A549 treated with dexamethasone at 1 μM for 4 hours (cell line): ENCODE measurements at places on chromosomes 3 and 15. TPM values are rescaled to one million over a fixed set of nuclear protein-coding genes. Genes with fewer than 3 reads are reported as not detected.

Gene PLA2G4B
- total RNA-seq = 0.87 to 2.1 TPM (median 1.7 TPM) in 5 replicates

Gene GOLGA6B
- 0.05 TPM in 1 of 5 replicates, not detected in the others for total RNA-seq

Gene FAM98B
- total RNA-seq = 8.8 to 13.8 TPM (median 10.9 TPM) in 5 replicates

Gene FMN1
- 0.33 to 0.54 TPM (median 0.38 TPM) in 5 replicates for total RNA-seq

Gene SLC6A11
- total RNA-seq = 0.08 to 0.28 TPM (median 0.13 TPM) in 5 replicates

Gene CELF6
- total RNA-seq = 0.11 to 0.21 TPM (median 0.15 TPM) in 4 of 5 replicates, not detected in the other

Gene PLA2G4F
- 0.03 to 0.06 TPM in 2 of 5 replicates, not detected in the others for total RNA-seq

Gene CCR8
- total RNA-seq = not detected in 5 replicates

Gene CFAP44
- total RNA-seq = 0.76 to 1.7 TPM (median 1.5 TPM) in 5 replicates

Gene SAMMSON
- not detected in 5 replicates for total RNA-seq

Gene EXD1
- 0.35 TPM in 1 of 5 replicates, not detected in the others for total RNA-seq

Gene TMC3
- not detected in 5 replicates for total RNA-seq

Gene VIPR1
- 1.2 to 2.3 TPM (median 1.7 TPM) in 5 replicates for total RNA-seq

Gene MYO5C
- total RNA-seq = 4.4 to 7.6 TPM (median 7.3 TPM) in 5 replicates

Gene HCLS1
- 0.08 to 0.15 TPM (median 0.11 TPM) in 4 of 5 replicates, not detected in the other for total RNA-seq

Gene RAB6B
- total RNA-seq = 1.9 to 3.0 TPM (median 2.5 TPM) in 5 replicates

Gene RPL4
- 5,382 to 5,921 TPM (median 5,526 TPM) in 5 replicates for total RNA-seq

Gene MUC20
- 0.08 to 1.2 TPM (median 0.74 TPM) in 5 replicates for total RNA-seq

Gene DMXL2
- total RNA-seq = 12.4 to 21.2 TPM (median 17.4 TPM) in 5 replicates

Gene CACNA1D
- total RNA-seq = 0.54 to 1.1 TPM (median 0.88 TPM) in 5 replicates

Gene C3orf85
- total RNA-seq = not detected in 5 replicates

Gene CASR
- total RNA-seq = not detected in 5 replicates

Gene LNP1
- 0.65 to 1.0 TPM (median 0.88 TPM) in 5 replicates for total RNA-seq

Gene XIRP1
- total RNA-seq = 0.21 to 0.28 TPM (median 0.25 TPM) in 5 replicates

Gene TRPC1
- 4.7 to 8.9 TPM (median 8.0 TPM) in 5 replicates for total RNA-seq

Gene TMEM89
- total RNA-seq = not detected in 5 replicates

Gene ADAM10
- 98.3 to 143 TPM (median 136 TPM) in 5 replicates for total RNA-seq

Gene GPR156
- total RNA-seq = 0.25 to 0.59 TPM (median 0.38 TPM) in 5 replicates

Gene TNFAIP8L3
- 34.7 to 45.3 TPM (median 41.9 TPM) in 5 replicates for total RNA-seq

Gene CRYGS
- total RNA-seq = 0.41 to 0.96 TPM (median 0.71 TPM) in 5 replicates

Gene SNX22
- total RNA-seq = 0.50 to 1.3 TPM (median 0.74 TPM) in 5 replicates

Gene AGBL1
- total RNA-seq = not detected in 5 replicates

Gene TRPM1
- not detected in 5 replicates for total RNA-seq

Gene PRR20G
- 1.8 to 2.6 TPM (median 2.0 TPM) in 5 replicates for total RNA-seq

Gene PLS1
- total RNA-seq = 9.6 to 12.7 TPM (median 10.8 TPM) in 5 replicates

Gene RBPMS2
- total RNA-seq = 6.7 to 9.6 TPM (median 8.4 TPM) in 5 replicates

Gene SPATA12
- total RNA-seq = 0.26 to 0.38 TPM (median 0.32 TPM) in 5 replicates

Gene PLSCR4
- 7.3 to 12.0 TPM (median 9.9 TPM) in 5 replicates for total RNA-seq

Gene TEX55
- total RNA-seq = not detected in 5 replicates

Gene RPS17
- 3,722 to 5,028 TPM (median 3,855 TPM) in 5 replicates for total RNA-seq

Gene EPHA3
- not detected in 5 replicates for total RNA-seq

Gene CPN2
- total RNA-seq = not detected in 5 replicates

Gene CYP1A2
- not detected in 5 replicates for total RNA-seq

Gene CCDC54
- total RNA-seq = not detected in 5 replicates
